ENCODE measurements at places on chromosomes 4 and X.

- no peak for DNase-seq
Observed at GRCh38 chr4:23504083-23504482, 385.8 kb downstream of the PPARGC1A start.

DNA sequence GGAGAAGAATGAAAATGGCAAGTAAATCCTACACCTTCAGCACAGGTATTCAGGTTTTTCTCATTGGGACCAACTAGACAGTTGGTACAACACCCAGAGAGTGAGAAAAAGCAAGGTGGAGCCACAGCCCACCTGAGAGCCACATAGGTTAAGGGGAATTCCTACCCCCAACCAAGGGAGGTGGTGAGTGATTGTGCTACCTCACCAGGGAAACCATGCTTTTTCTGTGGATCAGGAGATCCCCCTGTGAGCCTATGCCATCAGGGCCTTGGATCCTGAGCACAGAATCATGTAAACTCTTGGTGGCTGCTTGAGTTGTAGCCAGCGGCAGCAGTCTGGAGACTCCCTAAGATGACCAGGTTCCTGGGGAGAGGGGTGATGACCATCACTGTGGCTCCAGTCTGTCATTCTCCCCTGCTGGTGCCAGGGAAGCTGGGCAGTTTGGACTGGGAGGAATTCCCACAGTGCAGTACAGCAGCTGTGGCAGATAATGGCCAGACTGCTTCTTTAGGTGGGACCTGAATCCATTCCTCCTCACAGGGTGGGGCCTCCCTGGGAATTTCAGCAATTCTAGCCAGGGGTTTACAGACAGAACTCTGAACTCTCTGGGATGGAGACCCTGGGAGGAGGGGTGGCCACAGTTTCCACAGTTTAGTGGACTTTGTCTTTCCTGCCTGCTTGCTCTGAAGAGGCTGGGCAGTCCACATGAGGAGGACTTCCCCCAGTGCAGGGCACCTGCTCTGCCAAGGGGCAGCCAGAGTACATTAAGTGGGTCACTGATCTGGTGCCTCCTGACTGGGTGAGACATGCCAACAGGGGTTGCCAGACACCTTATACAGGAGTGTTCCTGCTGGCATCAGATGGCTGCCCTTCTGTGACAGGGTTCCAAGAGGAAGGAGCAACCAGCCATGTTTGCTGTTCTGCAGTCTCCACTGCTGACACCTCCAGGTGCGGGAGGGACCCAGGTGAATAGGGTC lies 43.2 kb downstream of the PARM1 start:
- no peak for DNase-seq

DNA sequence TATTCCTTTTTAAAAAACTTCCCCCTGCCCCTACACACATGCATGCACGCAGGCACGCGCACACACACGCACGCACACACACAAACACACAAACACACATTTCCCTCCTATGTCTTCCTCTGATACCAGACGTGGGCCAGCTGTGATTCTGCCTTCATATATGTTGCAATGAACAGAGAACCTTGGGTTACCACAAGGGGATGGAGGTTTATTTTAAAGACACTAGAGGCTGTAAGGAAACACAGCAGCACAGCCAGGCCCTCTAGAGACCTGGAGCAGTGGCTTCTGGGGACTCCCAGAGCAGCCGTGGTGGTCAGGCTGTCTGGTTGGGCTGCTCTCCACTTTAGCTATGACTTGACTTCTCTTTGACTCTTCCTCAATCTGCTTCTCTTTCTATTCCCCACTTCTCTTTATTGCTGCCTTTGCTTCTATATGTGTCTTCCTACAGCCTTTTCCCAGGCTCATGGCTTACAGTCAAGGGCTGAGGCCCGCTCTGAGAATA lies 3.2 kb upstream of the TLR10 start:
- DNase-seq: no peak

GRCh38 chrX:17555846-17556245 lies 180.8 kb downstream of the NHS start:
- no peak for DNase-seq

- DNase-seq: no peak
Observed at GRCh38 chr4:144948009-144948408, 150.0 kb downstream of the ANAPC10 start.

DNA sequence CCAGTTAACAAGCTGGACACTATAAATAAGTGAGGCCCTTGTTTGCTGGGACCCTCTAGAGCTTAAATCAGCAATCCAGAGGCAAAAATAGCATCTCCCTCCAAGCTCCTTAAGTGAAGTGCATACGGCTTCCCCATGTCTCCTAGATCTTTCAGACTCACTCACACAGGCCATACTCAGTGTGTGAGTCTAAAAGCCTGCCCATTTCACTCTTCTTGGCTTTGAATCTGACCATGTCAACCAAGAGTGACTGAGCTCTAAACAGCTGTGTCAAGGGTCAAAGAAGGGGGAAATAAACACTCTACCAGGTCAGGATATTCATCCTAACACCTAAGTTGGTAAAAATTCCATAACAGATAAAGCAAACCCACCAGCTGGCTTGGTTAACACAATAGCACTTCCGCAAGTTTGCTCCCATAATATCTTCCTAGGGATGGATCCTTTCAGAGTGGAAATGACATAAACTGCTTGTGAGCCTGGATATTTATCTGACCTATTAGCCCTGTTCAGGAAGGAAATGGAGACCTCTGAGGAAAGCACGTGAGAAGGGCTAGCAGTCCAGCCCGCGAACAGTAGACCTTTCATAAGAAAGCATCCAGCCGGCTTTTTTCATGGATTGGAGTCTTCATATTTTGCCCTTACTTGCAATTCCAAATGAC lies 65.6 kb downstream of the MID1 start:
- no peak for DNase-seq

GRCh38 chr4:114041117-114041475 lies 61.6 kb upstream of the ARSJ start:
- no peak for DNase-seq

GRCh38 chr4:88697141-88697540 lies 488 bp downstream of the NAP1L5 start:
- DNase-seq: no peak

- DNase-seq: no peak
Observed at GRCh38 chrX:52261125-52261462, 76.4 kb downstream of the MAGED4 start.

DNA sequence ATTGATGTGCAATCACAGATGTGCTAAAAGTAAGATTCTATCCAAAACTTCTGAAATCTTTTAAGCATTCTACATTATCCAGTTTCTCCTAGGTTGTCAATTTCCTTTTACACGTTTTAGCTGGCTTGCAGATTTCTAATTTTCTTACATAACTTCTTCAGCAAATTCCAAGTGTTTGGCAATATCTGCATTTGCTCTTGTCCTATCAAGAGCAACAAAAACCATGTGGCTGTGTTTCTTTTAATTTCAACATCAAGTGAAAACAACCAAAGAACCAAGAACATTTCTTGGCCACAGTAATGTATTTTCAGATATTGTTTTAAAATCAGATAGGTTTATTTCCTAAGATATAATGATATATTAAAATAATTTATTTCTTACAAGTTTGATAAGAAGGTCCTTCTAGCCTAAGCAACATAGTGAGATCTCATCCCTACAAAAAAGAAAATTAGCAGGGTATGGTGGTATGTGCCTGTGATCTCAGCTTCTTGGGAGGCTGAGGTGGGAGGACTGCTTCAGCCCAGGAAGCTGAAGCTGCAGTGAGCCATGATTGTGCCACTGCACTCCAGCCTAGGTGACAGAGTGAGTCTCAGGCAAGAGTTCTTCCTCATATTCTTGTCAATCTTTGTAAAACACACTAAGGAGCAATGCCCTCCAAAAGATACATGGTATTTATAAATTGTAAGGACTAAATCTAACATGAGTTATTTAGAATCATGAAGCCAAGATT lies 131.4 kb upstream of the NAP1L5 start:
- no peak for DNase-seq

GRCh38 chr4:86014599-86014998 lies 345.3 kb downstream of the MAPK10 start:
- DNase-seq: no peak

DNA sequence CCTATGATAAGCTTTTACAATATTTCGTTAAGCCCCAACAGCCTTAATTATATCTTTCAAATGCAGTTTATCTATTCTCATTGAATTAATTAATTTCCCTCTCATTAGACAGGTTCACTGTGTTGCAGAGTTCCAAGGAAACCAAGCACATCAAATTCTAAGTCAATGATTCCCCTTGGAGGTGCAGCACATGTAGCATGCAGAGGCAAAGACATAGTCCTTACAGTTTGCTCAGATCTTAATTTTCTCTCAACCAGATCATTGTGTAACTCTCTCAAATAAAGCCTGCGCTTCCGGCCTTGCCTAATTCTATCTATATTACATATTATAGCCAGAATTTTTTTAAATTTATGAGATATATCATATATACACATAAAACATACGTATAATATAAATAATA lies 205.4 kb downstream of the GRIA2 start:
- no peak for DNase-seq

GRCh38 chrX:103157496-103158316 lies 57.2 kb upstream of the BEX4 start:
- no peak for DNase-seq

- DNase-seq: no peak
Observed at GRCh38 chrX:49272421-49272820, 2.8 kb downstream of the PPP1R3F start.

DNA sequence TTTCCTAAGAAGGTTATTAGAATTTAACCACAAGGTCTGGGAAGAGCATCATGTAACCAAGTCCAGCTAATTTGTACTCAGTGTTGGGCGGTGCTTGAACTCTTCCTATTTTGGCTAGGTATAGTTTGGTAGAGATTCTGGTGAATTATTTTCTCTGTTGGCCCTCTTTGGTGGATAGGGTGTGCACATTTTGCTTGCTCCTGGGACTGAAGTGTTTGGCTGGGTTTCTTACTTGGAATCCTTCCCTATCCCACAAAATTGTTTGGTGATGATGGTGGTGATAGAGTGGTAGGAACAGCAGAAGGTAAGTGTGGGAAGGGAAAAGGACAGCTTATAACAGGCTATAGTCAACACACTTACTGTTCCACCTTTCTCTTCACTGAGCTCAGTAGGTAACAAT lies 194.8 kb upstream of the GPC4 start:
- no peak for DNase-seq

DNA sequence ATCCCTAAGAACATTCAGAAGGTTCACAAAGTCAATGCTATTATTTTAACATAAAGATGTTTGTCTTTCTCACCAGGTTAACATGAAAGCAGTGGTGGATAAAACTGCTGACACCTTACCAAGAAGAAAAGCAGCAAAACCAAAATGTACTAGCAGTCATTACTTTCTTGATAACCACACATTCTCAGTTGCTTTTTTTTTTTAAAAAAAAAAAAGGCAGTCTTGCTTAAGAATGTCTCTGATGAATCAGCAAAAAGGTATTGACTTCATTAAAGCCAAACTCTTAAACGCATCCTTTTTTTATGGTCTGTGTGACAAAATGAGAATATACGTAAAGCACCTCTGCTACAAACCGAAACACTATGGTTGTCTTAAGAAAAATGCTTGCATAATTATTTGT lies 31.9 kb downstream of the CDKL2 start:
- DNase-seq: no peak

Measured in activated CD4-positive, CD25-positive, alpha-beta regulatory T cell treated with anti-CD3 and anti-CD28 coated beads, Interleukin-2, amount 50 U/mL, for 16 hours (primary cell).